RCC 7860 (cell line): ENCODE measurements at places on chromosomes 5 and 9.

- no peak for DNase-seq
Measured at GRCh38 chr5:43000914-43001313, 39.2 kb downstream of the ANXA2R start.

DNA sequence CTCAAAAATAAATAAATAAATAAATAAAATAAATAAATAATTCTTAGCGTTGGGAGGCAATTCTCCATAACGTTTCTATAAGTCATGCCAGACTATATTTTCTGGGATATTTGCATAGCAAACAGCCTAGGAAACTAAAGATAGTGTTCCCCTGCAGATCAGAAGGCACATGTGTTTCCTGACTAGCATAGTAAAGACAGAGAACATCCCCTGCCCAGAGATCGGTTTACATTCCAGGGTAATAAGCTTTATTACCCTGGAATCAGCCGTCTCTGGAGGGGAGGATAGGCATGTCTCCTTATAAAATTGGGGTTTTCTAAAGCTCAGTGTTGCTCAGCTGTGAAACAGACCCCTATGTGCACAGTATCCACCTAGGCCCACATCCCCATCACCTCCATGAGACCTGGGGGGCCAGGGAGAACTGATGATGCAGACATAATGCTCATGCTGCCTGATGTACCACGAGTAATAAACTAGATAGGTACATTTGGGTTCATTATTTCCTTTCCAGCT, 36.9 kb upstream of the IFNK start:
- no peak for DNase-seq

GRCh38 chr9:136899196-136899595, 12.9 kb downstream of the TRAF2 start:
- no peak for DNase-seq

- DNase-seq = no peak
Measured at GRCh38 chr5:166356096-166356495, 1935.3 kb upstream of the WWC1 start.

DNA sequence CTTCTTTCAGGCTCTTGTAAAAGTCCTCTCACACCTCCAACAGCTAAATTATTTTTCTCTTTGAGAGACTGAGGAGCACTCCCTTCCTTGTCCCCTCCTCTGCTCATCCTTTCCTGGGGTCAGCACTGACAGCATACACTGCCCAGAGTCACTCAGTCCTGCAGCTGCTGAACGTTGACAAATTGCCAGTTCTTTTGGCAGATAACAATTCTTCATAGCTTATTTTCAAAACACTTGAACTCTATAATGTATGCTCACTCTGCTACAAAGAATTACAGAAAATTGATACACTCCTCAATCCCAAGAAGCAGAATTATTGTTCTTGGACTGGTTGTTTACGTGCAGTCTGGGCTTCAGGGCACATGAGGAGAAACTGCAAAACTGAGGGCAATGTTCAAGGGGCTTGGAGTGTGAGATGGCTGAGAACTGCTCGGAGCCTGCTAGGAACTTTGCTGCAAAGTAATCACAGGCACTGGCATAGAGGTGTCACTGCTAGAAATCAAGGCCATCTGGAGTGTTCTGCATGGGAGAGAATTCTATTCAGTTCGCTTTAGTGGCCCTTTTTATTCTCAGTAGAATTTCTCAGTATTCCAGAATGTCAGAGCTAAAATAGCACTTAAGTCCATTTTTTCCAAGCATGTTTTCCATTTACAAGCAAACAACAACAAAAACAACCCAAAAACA, 96.4 kb upstream of the SPOCK1 start:
- no peak for DNase-seq

DNA sequence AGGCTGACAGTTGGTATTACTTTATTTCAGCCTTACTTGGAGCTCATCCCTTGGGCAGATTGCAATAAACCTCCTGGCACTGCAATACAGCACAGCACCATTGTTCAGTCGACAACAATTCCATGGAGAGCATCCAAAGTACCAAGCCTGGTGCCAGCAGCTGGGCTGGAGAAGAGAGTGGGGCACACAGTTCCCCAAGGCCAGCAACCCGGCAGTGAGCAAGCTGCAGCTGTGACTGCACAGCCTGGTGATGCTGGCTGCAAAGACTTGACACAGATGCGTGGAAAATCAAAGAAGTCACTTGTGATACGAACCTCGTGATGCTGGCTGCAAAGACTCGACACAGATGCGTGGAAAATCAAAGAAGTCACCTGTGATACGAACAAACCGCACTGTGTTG, 125.4 kb downstream of the ATPSCKMT start:
- DNase-seq = no peak
